Hematopoietic multipotent progenitor cell treated with erythropoietin and hydrocortisone succinate and interleukin-3 and kit ligand, for 15 days (in vitro differentiated cells): ENCODE measurements at places on chromosomes 16 and 17.

GRCh38 chr16:85383836-85384832 lies 229.0 kb upstream of the GSE1 start:
- no peak for DNase-seq

GRCh38 chr17:79224903-79225302 lies 150.3 kb downstream of the ENGASE start:
- DNase-seq: no peak

GRCh38 chr16:4968879-4969483 lies 10.9 kb downstream of the SEC14L5 start:
- DNase-seq: no peak

DNA sequence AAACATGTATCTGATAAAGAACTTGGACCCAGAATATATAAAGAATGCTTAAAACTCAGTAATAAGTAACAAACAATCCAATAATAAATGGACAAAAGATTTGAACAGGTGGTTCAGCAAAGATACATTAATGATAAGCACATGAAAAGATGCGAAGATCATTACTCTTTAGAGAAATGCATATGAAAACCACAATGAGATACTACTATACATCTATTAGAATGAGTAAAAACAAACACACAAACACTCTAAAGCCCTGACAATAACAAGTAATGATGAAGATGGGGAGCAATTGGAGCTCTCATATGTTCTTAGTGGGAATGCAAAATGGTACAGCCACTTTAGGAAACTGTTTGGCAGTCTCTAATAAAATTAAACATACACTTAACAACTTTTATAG lies 29.1 kb downstream of the OSBPL7 start:
- DNase-seq: no peak

DNA sequence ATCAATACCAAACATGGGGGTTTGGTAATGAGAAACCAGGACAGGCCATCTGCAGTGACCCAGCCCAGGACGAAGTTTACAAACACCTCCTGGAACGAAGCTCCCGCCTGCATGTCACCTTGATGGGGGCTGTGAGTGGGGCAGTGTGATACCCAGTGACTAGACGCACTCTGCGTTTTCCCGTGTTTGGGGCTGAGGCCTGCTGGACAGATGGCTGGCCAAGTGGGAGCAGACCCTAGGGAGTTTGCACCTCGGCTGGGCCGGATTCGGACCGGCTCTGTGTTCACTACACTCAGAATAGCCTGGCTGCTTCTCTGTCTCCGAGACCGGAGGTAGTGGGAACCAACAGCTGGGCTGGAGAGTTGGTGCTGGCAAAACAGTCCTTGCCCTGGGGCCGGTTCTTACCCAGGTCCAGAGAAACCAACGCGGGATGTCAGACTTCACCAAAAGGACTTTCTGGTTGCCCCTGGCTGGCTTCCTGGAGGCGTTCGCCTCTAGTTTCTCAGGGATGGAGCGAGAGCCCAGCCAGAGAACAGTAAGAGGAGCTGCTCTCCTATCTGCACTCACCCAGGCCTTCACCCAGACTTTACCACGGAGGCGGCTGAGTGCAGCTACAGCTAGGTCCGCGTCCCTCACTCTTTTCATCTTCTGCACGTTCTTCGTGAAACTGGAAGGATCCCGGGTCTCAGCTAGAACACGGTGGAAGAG lies 20.4 kb downstream of the CARHSP1 start:
- no peak for DNase-seq

- DNase-seq: no peak
Observed at GRCh38 chr16:73427164-73427563, 379.2 kb upstream of the ZFHX3 start.
